ENCODE measurements at places on chromosomes 12 and 14.

DNA sequence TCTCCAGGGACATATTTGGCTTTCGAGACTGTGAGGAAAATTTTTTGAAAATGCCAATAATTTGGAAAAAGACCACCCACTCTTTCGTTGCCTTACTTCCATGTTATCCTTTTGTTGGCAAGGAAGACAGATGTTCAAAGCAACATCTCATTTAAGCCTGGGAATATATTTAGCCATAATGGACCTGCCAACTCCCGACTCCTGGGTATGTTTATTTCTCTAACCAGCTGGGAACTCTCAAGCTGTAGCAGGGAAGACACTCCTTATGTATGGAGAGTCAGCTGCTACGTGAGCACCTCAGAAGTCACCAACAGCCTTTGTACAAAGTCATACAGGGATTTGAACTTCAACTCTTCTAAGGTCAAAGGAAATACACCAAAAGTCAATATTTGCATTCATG, 96.5 kb upstream of the DAAM1 start:
- DNase-seq, result no peak

DNA sequence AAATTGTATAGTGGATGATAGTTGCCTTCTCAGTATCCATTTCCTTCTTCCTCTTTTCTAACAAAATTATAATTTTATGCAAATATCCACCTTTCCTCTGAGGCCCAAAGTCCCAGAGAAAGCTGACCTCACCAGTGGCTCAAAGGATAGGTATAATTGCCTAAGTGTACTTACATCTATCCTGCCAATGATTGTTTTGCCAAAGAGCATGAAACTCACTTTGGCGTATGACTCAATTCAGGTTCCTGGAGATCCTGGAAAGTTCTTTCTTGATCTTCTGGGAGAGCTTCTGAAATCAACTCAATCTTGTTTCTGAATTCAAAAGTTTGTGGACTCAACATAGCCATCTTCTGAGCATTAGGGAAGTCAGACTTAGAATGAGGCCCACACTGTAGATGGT, 10.5 kb upstream of the RBM25 start:
- no peak for DNase-seq

DNA sequence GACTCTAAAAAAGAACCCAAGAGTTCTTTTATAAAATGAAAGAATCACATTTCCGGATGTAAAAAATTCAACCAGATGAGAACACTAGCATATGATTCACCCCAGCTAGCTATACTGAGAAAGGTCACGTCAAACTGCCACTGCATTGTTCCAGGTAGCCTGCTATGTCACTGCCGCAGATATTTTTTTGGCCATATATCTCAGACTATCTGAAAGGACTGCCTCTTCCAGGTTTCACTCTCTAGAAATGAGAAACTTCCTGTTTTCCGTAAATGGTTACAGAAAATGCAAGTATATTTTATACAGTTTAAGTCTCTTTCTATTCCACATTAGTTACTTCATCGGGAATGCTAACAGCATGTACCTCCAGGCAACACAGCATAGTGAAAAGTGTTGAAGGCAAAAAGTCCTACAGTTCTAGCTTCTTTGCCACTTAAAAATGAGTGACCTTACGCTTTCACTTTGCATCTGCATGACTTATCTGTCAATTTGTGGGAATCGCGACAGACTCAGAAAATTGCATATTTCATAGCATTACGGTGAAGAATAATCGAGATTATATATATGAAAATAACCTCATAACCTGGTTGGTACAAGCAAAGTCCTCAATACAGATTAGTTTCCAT, 105.2 kb downstream of the MED13L start:
- no peak for DNase-seq

DNA sequence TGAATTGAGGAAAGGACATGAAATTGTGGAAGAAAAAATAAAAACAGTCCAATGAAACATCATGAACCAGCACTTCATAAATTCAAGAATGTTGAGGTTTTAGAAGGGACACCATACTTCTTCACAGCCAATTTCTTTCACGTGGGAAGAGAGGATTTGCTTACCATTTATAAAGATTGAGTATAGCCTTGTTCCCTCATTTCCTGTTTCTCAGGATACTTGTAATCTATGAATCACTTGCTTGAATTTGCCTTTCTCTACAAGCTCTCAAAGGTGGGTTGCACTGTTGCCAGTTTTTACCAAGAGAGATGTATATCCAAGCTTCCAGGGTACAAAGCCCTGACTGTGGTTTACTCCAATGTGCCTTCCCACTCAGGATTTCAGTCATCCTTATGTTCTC, 116.1 kb downstream of the DUSP6 start:
- peak; percentile 74 for DNase-seq

DNA sequence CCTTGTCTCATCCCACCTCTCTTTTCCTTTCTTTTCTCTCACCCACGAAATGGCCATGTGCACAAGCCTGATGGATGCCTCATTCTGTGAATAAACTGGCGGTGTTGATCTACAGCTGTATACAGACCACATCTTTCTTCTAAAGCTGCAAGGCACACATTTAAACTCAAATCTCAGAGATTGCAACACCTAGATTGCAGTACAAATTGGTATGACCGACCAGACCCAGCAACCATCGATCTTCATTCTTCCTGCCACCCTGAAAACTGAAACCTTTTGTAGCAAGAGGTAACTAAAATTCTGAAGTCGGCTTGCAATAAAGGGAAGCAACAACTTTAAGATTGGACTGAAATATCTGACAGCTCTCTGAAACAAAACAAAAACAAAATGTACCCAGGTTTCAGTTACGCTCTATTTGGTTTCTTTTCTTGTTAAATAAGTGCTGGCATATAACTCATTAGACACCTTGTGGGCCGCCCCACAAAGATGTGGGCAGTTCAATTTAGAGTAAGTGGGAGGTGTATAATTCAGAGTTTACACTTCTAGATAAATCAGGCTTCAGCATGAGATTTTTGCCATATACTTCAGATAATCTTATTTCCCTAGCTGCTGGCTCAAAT, 390.0 kb upstream of the NOVA1 start:
- no peak for DNase-seq

GRCh38 chr14:106419376-106419965, 893.1 kb downstream of the TMEM121 start:
- DNase-seq, result no peak

- DNase-seq, result peak; percentile 50
Measured at GRCh38 chr12:68792952-68793351, 15.0 kb upstream of the MDM2 start.

- DNase-seq, result no peak
Measured at GRCh38 chr12:3741882-3742672, 10.8 kb downstream of the CRACR2A start.

DNA sequence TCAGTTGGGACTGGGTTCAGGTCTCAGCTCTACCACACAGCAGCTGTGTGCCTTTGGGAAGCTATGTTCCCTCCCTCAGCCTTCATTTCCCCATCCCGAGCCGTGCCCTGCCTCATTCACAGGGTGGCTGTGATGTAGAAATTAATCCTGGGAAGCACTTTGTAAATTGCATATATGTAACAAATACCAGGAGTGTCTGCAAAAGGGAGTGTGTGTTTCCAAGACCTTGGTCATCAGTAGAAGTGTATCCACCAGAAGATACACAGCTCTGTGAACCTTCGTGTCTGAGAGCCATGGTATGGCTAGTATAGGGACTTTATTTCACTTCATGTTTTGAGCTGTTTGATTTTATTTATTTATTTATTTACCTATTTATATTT, 26.1 kb downstream of the ALDH2 start:
- no peak for DNase-seq

- no peak for DNase-seq
Measured at GRCh38 chr12:57628280-57629191, 4.5 kb downstream of the B4GALNT1 start.

GRCh38 chr12:3795492-3796133, 42.7 kb upstream of the CRACR2A start:
- DNase-seq, result no peak

- no peak for DNase-seq
Measured at GRCh38 chr14:74219277-74220205, 19.7 kb upstream of the VSX2 start.

- DNase-seq, result peak; percentile 55
Measured at GRCh38 chr14:59428581-59429012, 36.6 kb downstream of the GPR135 start.

GRCh38 chr12:2877953-2878732, 1.1 kb downstream of the RHNO1 start:
- DNase-seq, result peak; percentile 85

DNA sequence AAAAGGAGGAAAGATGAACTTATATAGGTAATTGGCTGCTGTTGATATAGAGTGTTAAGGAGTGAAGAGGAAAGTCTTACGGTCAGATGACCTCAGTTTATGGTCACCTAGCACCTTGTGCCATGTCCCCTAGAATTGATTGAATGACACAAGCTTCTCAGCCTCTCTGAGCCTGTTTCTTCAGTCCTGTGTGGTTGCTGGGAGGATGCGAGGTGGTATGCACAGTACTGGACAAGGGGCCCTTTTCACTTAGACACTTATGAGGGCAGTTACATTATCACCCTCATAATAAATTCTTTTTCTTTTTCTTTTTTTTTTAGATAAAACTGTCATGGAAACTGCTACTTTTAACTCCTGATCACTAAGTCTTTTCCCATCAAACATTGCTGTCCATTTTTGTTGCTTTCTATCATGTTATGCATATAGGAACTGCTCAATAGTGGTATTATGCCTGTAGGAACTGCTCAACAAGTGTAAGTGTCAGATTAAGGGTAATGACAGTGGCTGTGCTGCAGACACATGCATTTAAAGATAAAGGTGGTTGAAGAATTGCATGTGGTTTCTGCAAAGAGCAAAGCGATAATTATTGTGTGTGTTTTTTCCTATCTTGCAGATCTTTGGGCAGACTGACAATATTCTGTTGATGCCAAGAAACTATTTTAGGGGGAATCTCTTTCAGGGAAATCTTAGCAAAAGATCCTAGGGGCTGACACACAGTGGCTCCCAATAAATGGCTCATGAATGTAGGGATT, 11.6 kb downstream of the ANO6 start:
- no peak for DNase-seq

GRCh38 chr12:5165296-5165970, 121.8 kb downstream of the KCNA5 start:
- DNase-seq, result no peak

DNA sequence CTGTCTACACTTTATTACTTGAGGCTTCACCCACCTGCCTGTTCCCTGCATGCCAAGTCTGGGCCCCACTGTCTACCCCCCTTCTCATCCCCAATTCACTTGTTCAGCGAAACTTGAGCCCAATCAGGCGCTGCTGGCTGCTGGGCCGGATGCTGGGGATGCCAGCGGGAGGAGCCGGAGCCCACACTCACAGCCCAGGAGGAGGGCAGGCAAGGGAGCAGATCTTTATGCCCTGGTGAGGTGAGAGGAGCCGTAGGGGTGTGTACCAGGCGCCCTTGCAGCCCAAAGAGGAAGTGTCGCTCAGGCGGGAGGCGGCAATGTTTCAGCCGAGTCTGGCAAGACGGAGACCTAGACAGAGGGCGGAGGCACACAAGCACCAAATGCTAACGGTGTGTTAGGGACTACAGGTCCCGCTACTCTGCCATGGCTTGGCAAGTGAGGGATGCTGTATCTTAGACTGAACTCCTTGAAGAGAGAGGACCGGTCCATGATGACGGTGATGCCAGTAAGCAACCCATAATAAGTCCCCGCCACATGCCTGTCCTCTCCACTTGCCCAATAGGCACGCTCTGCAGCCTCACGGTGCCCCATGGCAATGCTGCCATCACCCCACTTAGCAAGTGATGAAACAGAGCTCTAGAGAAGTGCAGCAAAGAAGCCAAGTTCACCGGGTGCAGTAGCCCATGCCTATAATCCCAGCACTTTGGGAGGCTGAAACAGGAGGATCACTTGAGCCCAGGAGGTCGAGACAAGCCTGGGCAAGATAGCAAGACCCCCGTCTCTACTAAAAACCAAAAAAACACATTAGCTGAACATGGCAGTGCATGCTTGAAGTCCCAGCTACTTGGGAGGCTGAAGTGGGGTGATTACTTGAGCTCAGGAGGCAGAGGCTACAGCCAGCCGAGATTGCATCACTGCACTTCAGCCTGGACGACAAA, 41.6 kb downstream of the LRRC74A start:
- DNase-seq, result no peak

GRCh38 chr14:24422261-24422660, 7.2 kb downstream of the CBLN3 start:
- DNase-seq, result no peak

DNA sequence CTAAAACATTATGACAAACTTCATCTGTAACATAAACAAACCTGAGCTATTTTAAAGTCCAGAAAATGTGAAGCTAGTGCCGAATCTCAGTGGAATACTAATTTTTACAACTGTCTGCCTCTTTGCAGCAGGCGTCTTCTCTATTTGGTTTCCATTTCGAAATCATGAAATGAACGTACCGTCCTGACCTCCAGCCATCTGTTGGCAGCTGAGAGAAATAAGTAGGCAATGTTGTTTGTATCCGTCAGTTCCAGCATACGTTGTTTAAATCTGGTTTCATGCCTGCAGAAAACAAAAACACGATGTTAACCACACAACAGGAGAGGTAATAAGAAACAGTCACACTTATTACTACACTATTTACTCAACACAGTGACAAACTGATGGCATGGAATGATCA, 54.3 kb upstream of the KCNJ8 start:
- DNase-seq, result no peak

DNA sequence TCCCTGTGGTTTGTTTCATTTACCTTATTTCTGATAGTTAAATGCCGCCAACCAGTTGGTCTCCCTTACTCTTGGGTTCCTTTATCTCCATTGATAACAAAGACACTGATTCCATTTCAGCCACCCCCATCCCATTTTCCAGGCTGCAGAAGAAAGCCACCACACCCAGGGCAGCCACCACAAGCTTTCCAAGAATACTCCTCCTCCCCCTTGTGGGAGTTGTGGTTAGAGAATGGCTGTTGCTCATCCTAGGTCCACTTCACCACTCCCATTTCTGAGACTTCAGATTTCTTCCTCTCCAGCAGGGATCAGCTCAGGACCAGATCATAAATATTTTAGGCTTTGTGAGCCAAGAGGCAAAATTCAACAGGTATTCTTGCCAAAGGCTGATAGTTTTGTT, 73.9 kb downstream of the ANO4 start:
- DNase-seq, result no peak

DNA sequence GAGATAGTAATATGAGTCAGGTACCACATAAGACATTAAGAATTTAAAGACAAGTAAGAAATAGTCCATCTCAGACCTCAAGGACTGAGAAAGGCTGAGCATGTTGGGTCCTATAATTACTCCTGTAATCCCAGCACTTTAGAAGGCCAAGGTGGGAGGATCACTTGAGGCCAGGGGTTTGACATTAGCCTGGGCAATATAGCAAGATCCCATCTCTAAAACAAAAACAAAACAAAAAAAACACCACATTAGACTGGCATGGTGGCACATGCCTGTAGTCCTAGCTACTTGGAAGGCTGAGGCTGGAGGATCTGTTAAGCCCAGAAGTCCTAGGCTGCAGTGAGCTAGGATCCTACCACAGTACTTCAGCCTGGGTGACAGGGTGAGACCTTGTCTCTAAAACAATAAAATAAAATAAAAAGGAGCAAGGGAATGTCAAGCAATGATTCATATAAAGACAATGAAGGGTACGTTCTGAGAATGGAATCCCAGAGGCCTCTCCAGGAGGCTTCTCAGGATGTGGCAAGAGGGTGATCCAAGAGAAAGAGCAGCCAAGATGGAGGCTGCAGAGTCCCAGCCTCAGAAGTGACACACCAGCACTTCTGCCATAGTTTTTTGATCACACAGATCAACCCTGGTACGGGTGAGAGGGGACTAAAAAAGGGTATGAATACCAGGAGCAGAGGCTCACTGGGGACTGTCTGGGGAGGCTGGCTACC, 206.4 kb downstream of the CRADD start:
- peak; percentile 88 for DNase-seq

All from amniotic epithelial cell (primary cell).